ENCODE measurements at places on chromosomes 6 and 20. TPM values are rescaled to one million over a fixed set of nuclear protein-coding genes. Genes with fewer than 3 reads are reported as not detected.

Gene MBOAT1
- polyA plus RNA-seq = 3.1 TPM

Gene BMP2
- 1.9 TPM for polyA plus RNA-seq

Gene MUCL3
- polyA plus RNA-seq = not detected

Gene ARFGEF3
- 0.14 TPM for polyA plus RNA-seq

Gene PROKR2
- not detected for polyA plus RNA-seq

Gene MYCT1
- 0.08 TPM for polyA plus RNA-seq

Gene MRAP2
- 0.10 TPM for polyA plus RNA-seq

Gene KCNK16
- not detected for polyA plus RNA-seq

Gene SLC26A8
- polyA plus RNA-seq = 0.02 TPM

Gene PDCD2
- polyA plus RNA-seq = 56.6 TPM

Gene TSPO2
- not detected for polyA plus RNA-seq

Gene NMBR
- polyA plus RNA-seq = not detected

Gene JAG1
- 16.3 TPM for polyA plus RNA-seq

Gene MUC21
- not detected for polyA plus RNA-seq
